ENCODE measurements at places on chromosomes 7 and 10. TPM values are rescaled to one million over a fixed set of nuclear protein-coding genes. Genes with fewer than 3 reads are reported as not detected.

The OR2A1 gene
- total RNA-seq = not detected

The AKR1D1 gene
- total RNA-seq = not detected

The ACBD7 gene
- total RNA-seq = not detected

The HOXA6 gene
- total RNA-seq = not detected

The STEAP1B gene
- total RNA-seq = 117 TPM

The ADAM12 gene
- total RNA-seq = 0.84 TPM

The UBTD1 gene
- total RNA-seq = 1.0 TPM

The GIMAP4 gene
- total RNA-seq = 0.40 TPM

The CYP51A1 gene
- 90.9 TPM for total RNA-seq

DNA sequence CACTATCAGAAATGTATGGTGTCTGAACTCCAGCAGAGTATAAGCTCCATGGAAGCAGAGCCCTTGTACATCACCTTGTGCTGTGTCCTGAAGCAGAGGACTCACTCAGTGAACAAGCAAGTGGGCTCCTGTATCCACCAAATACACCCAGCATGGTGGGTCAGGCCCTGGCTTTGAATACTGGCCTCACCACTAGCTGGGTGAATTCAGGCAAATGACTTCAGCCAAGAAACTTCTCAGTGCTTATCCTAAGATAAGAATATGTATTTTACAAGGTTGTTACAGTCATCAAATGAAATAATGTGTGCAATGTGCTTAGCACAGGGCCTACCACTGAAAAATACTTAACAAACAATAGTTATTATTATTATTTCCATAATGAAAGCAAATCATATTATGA lies 62.6 kb downstream of the CALD1 start:
- no peak for DNase-seq

GRCh38 chr7:84999450-84999849 lies 187.4 kb downstream of the SEMA3D start:
- DNase-seq = no peak

GRCh38 chr10:101935431-101935830 lies 91.8 kb upstream of the KCNIP2 start:
- no peak for DNase-seq

GRCh38 chr7:44213877-44214388 lies 13.2 kb downstream of the YKT6 start:
- DNase-seq = no peak

DNA sequence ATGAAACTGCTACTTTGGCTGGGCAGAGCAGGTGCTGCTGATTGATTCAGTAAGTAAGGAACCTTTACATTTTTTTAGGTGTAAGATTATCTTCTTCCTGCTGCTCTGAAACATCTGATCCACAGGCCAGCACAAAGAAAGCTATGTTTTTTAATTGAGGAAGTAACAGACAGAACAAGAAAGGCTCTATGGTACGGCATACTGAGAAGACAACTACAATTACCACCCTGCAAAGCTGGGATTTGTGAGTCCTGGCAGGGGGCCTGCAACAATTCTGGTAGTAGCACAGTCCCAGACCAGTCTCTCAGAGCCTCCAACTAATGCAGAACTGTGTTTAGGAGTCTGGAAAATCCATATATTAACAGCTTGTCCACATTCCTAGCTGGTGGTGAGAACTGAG lies 103.0 kb upstream of the LRRTM3 start:
- DNase-seq = no peak

DNA sequence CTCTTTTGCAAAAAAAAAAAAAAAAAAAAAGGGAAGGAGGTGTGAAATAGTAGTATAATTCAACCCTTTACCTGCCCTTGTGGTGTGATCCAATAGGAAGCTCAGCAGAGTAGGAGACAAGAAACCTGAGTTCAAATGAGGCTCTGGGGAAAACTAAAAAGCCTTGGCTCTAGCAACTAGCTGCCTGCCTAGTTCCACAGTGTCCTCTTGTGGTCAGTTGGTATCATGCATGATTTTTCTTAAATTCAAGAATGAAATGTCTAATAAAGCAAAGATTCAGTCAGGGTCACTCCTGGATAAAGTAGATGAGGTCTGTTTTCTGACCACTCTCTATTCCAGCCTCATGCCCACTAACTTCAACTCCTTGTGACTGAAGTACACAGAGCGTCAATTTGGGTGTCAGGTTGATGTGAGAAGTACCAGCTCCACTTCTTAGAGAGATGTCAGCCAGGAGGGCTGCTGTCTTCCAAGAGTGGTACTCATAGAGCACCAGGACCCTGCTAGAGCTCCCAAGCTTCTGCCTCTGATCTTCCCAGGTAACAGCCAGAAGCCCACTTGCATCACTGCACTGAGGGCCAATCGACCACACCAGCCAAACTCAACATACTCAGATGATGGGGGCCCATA lies 10.5 kb downstream of the LSM5 start:
- DNase-seq = no peak

GRCh38 chr10:96995851-96996250 lies 163.8 kb downstream of the LCOR start:
- no peak for DNase-seq

DNA sequence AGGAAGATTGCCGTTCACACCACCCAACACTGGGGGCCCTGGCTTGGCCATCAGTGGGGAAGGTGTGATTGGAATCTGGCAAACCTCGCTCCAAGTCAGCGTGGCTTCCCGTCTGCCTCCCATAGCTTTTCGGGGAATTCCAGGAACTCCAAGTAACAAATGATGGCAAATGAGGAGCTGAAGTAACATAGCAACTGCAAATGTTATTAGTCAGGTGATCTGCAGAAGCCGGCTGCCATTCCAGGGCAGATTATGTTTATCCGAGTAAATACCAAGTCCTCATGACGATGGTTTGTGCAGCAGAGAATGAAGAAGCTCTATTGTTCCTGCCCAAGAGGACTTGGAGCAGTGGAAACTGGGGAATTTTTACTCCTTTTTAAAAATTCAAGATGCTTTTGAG lies 270.5 kb upstream of the PODXL start:
- no peak for DNase-seq

DNA sequence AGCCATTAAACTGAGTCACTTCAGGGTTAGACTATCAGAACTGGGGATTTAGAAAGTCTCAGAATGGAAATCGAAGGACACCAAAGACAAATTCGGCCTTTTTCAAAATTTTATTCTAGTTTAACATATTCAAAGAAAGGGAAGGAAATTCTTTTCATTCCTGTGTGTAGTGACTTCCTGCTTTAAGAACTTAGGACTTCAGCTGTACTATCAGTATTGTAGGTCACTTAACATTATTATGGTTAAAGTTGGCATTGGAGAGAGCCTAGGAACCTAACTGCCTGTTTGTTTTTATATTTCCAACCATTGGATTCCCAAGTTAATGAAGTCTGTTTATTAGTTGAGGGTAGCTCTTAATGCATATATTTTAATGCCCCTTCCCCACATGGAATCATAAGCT lies 63.7 kb downstream of the PTEN start:
- no peak for DNase-seq

DNA sequence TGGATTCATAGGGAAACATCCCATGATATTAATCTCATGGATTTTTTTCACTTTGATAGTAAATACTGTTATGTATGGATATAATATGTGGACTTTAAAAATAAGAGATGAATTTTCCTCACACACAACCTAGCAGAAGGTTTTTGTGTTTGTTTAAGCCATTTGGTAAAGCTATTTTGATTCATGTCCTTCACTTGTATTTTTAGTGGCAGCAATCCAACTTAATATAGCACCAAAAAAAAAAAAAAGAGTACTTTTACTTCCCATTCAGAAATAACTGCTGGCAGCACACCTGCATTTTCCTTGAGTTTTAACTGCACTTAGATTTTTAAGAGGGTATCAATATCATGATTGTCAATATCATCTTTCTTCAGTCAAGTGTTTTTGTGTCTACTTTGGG lies 60.0 kb downstream of the MCMBP start:
- DNase-seq = no peak

DNA sequence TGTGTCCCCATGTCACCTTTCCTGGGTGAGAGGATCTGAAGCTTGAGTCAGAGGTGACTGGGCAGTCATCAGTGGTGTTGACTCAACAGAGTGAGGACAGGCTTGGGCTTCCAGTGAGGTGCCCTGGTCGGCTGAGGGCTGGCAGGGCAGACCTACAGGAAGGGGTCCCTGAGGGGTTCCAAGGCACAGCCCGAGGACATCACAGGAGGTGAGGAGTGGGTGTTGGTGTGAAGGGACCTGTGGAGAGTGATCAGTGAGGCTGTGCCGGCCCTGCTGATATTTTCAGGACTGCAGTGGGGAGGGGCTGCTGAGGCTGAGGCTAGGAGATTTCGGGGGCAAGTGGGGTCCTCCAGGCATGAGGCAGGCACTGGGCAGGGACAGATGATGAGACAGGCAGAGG lies 545.5 kb downstream of the TCERG1L start:
- DNase-seq = no peak

DNA sequence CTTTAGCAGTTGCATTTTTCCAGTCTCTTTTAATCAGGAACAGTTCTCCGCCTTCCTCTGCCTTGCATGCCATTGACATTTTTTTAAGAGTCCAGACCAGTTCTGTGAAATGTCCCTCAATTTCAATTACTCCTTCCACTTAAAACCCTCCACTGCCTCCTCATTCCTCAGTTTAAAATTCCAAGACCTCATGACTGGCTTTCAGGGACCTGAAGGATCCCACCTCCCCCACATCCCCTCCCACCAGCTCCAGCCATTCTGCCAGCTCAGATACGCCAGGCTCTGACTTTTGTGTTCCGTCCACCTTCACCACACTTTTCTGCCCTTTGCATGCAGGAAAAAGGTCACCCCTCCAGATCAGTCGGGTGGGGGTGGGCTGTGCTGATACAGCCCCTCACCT lies 8.7 kb downstream of the TNRC18 start:
- DNase-seq = no peak

DNA sequence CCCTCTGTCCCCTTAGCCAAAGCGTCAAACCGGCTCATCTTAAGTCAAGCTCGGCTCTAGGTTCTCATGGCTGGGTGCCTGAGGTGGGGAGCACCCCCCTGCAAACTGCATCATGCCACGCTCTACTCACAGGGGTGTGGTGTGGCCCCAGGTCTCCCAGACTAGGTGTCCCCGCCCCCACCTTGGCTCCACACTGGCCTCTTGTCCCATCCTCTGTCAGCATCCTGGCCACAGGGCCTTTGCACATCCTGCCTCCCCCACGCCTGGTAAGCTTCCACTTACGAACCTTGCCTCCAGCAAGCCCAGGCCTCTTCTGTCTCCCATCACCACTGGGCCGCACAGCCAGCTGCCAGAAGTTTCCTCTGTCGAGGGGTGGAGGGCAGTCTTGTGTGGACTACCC lies 20.2 kb upstream of the GRIFIN start:
- no peak for DNase-seq

DNA sequence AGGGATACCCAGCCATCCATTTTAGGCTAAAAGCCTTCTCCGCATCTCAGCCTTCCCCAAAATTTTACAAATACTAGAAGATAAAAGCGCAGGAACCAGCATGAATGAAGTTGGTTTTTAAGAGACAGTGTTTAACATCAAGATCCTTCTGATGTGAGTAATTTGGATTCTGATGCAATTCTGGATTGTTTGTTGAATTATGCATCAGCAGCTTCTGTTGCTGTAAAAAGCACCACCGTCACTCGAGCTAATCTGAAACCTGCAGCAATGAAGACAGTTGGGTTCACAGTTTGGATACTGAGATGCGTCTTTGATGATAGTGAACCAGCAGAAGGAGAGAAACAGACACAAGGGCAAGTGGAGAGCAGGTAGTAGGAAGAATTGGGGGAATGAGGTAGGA lies 179.2 kb downstream of the PLXNA4 start:
- no peak for DNase-seq

DNA sequence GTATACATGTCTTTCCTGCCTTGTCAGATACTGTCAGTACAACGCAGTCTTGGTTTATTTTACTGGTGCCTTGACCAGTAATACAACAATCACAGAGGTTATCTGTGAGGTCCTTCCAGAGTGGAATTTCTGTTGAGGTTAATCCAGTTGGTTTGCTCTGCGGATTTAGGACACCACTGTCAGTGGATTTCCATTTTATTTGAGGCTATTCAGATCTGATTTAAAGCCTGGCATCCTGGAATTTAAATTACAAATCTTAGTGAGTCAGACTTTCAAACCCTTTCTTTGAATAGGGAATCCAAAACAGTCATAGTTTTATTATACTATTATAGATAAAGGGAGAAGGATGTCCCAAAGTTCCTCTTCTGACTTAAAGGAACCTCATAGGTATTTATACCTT lies 40.5 kb downstream of the ANLN start:
- no peak for DNase-seq

DNA sequence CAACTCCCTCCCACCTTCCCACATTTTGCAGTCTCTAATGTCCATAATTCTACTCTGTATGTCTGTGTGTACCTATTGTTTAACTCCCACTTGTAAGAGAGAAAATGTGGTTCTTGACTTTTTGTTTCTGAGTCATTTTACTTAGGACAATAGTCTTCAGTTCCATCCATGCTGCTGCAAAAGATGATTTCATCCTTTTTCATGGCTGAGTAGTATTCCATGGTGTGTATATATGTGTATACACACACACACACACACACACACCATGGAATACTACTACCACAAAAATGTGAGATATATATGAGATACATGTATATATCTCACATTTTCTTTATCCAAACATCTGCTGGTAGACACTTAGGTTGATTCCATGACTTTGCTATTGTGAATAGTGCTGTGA lies 182.1 kb upstream of the GALNT17 start:
- no peak for DNase-seq

DNA sequence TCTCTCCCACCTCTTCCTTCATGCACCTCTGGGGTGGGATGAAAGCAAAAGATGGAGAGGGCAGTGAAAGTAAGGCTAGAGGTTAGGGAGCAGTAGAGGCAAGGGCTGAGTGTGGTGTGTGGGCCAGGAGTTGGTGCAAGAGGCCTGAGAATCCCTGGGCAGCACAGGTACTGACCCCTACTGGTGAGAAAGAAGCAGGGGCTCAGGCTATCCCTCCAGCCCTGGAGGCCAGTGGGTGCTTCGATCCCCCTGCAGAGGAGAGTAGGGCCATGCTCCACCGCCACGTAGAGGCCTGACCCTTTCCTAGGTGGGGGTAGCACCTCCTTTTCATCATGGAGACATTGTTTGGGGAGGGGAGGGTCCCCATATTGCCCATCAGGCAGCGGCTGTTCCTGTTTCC lies 9.8 kb downstream of the CDHR1 start:
- no peak for DNase-seq

GRCh38 chr10:75736889-75737579 lies 305.6 kb downstream of the LRMDA start:
- no peak for DNase-seq

DNA sequence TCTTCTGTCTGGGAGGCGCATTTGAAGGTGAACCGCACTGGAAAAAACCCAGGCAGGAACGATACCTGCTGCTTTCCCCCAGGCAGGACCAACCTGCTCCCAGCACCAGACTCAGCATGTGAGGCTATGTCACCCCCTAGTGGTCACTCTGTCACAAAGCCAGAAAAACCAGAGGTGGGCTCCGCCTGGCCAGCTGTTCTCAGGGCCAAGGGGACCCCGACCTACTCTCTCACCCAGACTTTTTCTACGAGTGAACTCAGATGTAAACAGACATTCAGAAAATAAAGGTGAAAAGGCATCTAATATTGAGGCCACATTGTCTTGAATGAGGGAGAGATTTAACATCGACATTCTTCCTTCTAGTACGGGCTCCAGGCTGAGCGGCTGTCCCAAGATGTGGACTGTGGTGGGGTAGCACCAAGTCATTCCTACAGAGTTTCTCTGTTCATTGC lies 117.3 kb downstream of the PRKAG2 start:
- DNase-seq = no peak

Data from activated B cell treated with CpG ODN at 0.5 μM for 24 hours (primary cell).